ENCODE measurements at places on chromosomes 11 and 22. TPM values are rescaled to one million over a fixed set of nuclear protein-coding genes. Genes with fewer than 3 reads are reported as not detected.

GRCh38 chr22:39204216-39204615 is 40.6 kb downstream of the PDGFB start:
- DNase-seq = no peak

GRCh38 chr11:454801-455565 is 4.9 kb downstream of the PTDSS2 start:
- no peak for DNase-seq

PRG3 gene
- total RNA-seq = not detected

CLMP gene
- 7.1 TPM for total RNA-seq

DNA sequence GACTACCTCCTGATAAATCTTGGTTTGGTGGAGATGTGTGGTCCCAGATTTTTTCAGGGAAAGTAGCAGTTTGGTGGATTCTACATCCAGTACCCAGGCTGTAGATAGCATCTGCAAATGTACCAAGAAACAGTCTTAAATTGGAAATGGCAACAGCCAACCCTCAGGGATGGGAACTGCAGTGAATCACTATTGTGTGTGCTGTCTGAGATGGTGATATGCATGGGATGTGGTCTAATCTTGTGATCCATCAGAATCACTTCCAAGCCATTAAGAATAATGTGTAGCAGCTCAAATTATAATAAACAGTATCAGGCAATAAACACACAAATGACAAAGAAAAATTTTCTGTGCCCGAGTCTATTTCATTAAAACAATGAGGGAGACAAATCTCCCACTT is 3.4 kb downstream of the OLFML1 start:
- DNase-seq = no peak

GRCh38 chr11:2781408-2782274 is 81.8 kb upstream of the KCNQ1OT1 start:
- DNase-seq = no peak

DLG2 gene
- 0.63 TPM for total RNA-seq

DNA sequence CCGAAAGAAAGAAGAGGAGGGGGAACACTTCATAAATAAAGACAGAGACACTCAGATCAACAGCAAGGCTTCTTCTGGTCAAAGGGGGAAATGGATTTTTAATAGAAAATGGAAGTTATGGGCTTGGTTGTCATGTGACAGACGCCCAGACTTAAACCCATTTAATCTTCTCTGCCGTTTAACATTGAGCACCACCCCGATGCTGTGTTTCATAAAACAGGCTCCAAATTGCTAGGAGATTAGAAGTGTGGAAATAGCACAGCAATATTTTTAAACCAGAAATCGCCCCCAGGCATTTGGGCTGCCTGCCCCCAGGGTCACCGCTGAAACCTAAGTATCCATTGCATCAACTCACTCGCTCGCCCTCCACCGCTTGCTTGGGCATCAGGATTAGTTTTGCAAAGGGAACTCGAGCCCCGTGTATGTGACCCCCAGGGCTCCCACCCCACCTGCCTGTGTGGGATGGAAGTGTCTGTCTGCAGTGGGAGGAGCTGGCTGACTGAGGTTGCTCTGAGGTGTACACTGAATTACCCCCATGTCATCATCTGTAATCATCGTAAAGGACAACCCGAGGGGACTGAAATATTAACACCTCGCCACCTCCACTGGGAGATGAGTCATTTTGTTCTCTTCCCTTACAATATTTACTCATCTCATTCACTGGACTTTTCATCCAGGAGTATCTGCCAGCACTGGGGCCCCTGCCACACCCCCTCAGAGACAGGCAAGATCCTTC is 10.7 kb downstream of the DSCAML1 start:
- no peak for DNase-seq

DNA sequence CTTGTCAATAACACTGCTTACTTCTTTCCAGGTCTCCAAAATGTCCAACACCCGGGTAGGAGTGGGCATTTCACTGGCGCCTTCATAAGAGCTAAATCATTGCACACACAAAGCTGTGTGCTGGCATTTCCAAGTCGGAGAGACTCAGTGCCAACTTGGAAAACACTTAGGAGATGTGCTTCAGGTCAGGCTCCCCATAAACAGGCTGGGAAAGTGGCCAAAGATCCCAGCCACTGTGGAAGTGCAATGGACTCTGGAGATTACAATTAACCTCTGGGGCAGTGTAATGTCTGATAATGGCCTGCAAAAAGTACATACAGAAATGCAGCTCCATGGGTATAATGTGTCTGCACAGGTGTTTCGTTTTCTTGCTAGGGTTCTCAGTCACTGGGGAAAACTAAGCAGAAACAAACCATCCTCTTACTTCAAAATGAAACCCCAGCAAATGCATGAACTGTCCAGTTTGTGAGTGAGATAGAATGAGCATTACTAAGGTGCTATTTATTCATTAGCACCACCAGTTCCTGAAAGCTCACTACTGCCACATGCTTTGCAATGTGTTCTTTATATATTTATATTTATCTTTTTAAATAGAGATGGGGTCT is 79.0 kb downstream of the ABTB2 start:
- no peak for DNase-seq

DNA sequence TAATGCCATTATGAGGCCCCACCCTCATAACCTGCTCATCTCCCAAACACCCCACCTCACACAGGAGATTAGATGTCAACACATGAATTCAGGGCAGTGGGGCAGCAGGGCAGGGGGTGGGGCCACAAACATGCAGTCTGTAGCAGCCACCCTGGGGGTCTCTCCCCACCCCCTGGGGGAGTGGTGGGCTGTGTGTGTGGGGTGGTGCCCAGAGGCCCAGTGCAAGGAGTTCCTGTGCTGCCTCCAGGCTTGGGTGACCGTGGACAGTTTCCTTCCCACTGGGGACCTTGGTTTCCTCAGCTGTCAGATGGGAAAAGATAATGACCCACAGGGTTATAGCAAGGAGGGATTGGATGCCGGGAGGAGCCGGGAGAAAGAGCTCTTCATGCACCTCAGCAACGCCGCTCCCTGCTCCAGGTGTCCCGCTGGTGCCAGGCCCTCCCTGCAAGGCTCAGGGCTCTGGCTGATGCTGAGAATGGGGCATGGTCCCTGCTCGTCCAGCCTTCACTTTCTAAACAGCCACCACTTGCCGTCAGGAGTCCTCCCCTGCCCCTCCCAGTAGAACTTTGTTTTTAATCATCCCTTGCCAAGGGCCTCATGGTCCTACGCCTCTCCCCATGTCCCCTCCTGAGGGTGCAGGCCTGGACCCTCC is 2.0 kb upstream of the MRGPRF start:
- no peak for DNase-seq

DNA sequence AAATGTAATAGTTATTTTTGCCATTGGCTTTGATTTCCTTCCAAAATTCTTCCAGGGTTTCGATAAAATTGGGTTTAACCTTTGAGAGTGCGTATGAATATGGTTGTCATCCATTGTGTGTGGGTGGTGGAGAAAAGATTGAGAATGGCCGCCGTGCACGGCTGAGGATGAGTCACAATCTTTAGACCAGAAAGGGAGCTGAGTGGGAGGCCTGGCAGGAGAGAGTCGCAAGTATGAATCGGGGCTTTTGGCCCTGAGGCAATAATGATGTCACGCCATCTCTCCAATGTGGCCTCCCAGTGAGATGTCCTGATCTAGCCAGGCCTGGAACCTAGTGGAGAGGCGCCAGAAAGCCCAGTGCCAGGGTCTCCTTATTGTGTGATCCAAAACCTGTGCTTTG is 33.1 kb upstream of the SMPD1 start:
- no peak for DNase-seq

C11orf16 gene
- total RNA-seq = not detected

GRCh38 chr11:9568854-9569587 is 4.4 kb upstream of the WEE1 start:
- DNase-seq = no peak

- no peak for DNase-seq
Observed at GRCh38 chr22:30411780-30412179, 13.8 kb upstream of the MTFP1 start.

- no peak for DNase-seq
Observed at GRCh38 chr11:115409691-115410220, 94.5 kb downstream of the CADM1 start.

SLC7A4 gene
- not detected for total RNA-seq

CSF2RB gene
- total RNA-seq = 3.6 TPM

DNA sequence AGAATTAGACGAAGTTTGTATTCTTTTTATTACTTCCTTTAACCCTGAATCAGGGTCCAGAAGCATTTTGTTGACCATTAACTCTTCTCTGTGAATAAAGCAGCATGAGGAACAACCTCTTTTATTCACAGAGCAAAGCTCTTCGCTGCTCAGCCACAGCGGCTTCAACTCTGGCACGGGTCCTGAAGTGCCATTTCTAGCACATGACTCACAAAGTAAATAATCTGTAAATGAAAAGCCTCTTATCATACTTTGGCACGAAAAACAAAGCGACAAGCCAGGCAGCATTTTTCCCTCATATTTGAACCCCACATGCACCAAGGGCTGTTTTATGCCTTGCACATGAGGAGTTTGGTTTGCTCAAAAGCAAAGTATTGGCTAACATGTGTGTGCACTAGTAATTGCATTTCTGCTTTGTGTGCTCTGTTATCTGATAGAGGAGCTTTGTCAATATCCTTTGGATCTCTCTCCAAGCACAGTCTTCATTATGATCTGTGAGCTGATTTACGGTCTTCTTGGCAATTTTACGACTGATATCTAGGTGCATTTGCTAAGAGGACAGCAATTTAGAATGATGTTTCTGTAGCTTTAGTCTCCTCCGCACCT is 33.0 kb upstream of the APOBEC3A start:
- DNase-seq = peak; percentile 48

DNA sequence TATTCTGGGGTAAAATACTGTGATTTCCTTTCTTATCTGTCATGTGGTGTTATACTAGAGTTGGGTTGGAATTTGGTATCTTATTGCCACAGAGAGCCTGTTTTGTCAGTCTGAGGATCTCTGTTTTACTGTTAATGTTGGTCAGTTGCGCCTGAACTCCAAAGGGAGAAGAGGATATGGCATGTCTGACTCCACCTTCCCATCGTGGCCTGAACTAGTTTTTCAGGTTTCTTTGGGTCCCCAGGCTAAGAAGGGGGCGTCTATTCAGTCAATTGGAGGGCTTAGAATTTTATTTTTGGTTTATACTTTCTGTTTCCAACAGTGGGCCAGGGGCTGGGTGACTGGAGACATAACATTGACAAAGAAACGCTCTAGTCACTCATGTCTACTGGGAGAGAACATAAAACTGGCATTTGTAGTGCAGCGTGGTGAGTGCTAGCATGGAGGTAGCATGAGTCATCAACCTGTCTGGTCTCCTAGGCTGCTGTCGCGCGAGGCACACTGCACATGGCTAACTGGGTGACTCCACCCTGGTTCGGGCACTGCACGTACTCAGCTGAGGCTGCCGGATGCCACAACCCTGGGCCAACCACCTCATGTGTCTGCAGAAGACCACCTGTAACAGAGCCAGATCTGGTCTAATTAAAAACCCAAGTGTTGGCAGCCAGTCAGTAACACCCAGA is 120.1 kb upstream of the OR9Q1 start:
- no peak for DNase-seq

KRTAP5-1 gene
- not detected for total RNA-seq

KDM4E gene
- not detected for total RNA-seq

OTUB1 gene
- 117 TPM for total RNA-seq

KRTAP5-10 gene
- total RNA-seq = not detected

- DNase-seq = no peak
Observed at GRCh38 chr11:41389623-41390130, 69.8 kb downstream of the LRRC4C start.

GRCh38 chr11:77455740-77456139 is 18.2 kb downstream of the PAK1 start:
- DNase-seq = no peak

DNA sequence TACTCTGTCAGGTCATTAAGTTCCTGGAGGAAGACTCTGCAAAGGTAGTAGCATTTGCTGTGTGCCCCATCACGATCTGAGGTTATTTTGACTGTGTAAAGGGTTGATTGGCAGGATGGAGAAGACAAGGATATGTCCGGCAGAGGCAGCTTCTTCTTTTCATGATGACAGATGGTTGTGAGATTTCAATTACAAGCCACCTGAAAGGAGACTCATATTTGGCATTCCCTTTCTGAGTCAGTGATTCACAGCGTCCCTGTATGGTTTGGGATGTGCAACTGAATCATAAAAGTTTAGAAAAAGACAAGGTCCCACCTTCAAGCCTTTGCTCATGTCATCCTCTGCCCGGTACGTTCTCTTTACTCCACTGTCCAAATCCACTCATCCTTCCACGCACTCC is 113.4 kb downstream of the MTNR1B start:
- DNase-seq = no peak

BTBD18 gene
- total RNA-seq = not detected

DNA sequence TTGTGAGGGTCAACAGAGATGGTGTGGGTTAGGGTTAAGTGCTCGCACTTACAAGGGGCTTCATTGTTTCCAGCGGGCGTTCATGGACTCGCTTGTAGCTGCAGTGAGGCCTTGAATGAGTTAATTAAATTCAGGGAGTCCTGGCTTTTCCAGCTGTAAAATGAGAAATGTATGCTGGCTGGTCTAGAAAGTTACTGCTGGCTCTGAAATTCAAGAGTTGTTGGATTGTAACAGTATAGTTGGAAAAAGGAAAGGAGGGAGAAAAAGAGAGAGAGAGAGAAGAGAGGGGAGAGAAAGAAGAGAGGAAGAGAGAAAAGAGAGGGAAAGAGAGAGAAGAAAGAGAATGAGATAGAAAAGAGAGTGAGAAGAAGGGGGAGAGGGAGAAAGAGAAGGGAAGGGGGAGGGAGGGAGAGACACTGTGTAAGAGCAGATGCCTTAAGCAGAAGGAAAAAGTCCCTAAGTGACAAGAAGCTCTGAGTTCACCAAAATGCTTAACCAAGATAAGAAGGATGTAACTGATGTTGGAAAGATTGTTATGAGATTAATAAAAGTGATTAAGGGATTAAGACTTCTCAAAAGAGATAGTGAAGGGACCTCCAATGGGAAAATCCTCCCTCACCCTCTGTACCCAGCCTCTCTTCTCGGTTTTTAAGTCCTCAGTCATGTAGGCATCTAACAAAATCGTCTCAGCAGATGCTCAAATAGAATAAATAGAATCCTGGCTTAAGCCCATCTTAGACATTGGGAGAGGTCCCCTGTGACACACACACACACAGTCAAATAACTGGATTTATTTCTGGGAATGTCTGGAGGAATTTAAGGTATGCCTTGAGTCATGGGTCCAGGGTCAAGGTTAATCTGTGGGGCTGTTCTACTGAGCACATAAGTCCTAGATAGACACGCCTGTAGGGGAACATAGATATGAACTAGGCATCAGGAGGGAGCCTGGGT is 477.9 kb downstream of the MIAT start:
- DNase-seq = no peak

GRCh38 chr11:44999068-44999467 is 48.4 kb upstream of the TP53I11 start:
- no peak for DNase-seq

PRODH gene
- 1.0 TPM for total RNA-seq

P4HA3 gene
- 20.2 TPM for total RNA-seq

DNA sequence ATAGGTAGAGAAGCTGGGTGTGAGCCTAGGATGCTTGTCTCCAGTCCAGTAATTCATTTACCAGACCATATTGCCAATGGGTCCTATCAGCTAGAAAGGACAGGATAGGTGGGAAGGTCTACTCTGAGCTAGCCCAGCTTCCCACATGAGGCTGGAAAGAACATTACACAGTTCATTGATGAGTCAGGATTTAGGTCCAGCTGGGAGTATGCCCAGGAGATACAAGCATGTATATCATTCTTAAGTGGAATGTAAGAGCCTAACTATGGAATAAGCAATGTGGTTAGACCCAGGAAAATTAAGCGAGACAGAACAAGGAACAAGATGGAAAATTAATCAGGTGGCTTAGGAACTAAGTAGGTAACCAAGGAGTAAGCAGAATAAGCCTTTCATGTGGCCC is 59.0 kb upstream of the TBCEL start:
- no peak for DNase-seq
